ENCODE measurements at places on chromosomes 2 and 18.

DNA sequence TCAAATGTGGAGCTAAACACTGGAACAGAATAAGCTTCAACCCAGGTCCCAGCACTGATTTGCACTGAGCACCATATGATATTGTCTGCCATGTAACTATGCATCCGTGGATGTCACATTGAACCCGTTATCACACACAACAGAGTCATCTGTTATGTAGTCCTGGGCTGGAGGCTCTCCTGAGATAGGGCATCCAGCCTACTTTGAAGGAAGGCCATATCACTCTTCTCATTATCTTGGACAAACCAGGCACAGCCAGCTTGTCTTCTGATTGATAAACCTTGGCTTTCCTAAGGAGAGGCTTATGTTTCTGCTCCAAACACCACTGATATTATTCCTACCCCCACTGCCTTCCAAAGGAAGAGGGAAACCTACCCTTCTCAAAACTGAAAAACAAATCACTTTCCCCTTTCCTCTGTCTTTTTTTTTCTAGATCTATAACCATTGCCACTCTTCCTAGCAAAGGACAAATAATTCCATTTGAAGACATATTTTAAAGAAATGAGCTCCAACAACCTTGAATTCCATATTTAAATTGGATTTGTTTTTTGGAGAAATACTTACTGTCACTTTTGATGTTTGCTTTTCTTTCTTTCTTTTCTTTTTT lies 16.4 kb downstream of the RSAD2 start:
- no peak for DNase-seq

- DNase-seq = no peak
These were observed 176.3 kb downstream of the TNS1 start for GRCh38 chr2:217826520-217826919.

DNA sequence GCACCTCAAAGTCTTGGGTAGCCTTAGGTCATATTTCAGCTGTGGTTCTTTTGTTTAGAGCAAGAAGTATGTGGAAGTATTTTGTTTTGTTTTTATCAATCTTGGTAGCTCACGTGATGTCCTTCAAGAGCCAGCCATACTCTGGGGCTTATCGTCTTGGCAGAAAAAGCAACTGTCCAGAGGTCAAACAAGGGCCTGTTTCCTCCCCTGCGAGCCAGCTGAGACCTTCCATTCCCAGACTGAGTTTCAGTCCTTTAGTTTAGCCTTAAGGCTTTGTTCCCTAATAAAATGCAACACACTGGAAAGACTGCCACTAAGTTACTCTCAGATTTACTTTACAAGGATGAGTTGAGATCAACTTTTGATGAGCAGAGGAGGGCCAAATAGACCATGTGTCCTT lies 63.5 kb downstream of the TXNL1 start:
- no peak for DNase-seq

DNA sequence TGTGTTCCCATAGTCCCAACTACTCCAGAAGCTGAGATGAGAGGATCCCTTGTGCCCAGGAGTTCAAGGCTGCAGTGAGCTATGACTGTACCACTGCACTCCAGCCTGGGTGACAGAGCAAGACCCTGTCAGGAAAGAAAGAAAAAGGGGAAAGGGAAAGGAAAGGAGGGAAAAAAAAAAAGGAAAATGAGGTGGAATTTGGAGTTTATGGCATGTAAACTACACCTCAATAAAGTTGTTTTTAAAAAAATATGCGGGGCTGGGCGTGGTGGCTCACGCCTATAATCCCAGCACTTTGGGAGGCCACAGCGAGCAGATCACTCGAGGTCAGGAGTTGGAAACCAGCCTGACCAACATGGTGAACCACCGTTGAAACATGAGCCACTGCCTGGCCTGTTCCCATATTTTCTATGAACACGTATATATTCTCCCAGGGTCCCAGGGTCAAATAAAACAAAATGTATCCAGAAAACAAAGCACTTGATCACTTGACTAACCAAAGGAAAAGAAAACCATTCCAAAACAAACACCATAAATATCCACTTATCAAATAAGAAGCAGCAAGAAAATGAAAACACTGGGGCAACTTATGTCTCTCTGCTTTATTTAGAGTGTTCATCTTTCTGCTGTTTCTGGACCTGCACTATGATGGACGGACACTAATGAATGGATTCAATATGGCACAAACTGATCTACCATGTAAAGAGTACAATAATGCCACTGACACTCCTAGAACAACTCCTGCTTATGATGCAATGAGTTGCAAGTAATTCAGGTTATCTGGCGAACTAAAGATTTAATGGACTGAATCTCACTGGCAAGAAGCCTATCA lies 56.8 kb downstream of the ASXL2 start:
- DNase-seq = no peak

DNA sequence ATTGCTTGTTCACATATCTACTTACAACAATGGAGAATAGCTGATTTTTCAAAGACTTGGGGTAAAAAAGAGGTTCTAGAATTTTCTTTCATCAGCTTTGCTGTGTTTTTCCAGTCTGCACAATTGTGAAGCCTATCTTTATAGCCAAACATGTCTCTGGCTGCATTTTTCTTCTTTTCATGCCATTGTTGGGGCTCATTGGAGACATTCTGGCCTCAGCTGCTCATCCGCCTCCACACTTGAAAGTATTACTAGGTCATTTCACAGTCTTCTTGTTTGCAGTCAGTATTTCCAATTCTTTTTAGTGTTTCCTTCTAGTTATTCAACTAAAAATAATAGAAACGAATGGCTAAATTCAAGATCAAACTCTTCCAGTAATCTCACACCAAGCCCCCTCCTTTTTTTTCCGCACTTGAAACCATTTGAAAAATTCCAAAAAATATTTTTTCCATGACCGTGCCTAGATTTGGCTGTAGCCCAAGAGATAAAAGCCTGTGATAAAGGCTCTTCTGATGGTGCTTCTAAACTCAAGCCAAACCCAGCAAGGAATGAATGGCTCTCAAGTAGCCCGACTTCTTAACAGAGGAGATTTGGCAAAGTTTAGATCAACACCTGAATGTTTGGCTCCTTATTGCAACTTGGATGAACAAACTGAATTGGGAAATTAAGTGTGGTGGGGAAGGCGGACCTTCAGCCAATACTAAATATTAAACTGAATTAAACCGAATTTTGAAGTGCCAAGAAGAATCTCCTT lies 103.4 kb downstream of the NRP2 start:
- no peak for DNase-seq

- no peak for DNase-seq
These were observed 1.7 kb downstream of the CYP20A1 start for GRCh38 chr2:203240491-203240890.

DNA sequence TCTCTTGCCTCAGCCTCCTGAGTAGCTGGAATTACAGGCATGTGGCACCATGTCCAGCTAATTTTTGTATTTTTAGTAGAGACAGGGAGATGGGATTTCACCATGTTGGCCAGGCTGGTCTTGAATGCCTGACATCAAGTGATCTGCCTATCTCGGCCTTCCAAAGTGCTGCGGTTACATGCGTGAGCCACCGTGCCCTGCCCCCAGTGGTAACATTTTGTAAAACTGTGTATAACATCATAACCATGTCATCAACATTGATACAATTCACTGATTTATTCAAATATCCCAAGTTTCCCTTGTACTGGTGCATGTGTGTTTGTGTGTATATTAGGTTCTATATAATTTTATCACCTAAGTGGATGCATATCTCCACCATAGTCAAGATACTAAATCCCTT lies 70.0 kb downstream of the PDCL3 start:
- no peak for DNase-seq

GRCh38 chr2:173511942-173512341 lies 157.3 kb downstream of the CDCA7 start:
- DNase-seq = no peak

GRCh38 chr2:43225093-43225787 lies 1.2 kb downstream of the ZFP36L2 start:
- DNase-seq = peak; percentile 53

DNA sequence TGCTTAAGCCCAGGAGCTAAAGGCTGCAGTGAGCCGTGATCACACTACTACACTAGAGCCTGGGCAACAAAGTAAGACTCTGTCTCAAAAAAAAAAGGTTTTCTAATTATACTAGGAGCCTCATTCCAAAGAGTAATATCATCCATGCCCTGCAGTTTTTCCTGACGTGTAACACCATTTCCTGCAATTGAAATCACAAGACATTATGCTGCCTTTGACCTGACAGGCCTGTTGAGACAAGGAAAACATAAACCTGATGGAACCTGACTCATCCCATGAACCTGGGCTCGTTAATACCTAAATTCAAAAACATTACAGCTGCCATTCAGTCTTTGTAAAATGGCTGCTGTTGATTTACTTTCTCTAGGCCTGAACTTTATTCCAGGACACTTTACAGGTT lies 58.7 kb upstream of the PEX13 start:
- no peak for DNase-seq

- DNase-seq = no peak
These were observed 379.1 kb downstream of the MEIS1 start for GRCh38 chr2:66813976-66814375.

DNA sequence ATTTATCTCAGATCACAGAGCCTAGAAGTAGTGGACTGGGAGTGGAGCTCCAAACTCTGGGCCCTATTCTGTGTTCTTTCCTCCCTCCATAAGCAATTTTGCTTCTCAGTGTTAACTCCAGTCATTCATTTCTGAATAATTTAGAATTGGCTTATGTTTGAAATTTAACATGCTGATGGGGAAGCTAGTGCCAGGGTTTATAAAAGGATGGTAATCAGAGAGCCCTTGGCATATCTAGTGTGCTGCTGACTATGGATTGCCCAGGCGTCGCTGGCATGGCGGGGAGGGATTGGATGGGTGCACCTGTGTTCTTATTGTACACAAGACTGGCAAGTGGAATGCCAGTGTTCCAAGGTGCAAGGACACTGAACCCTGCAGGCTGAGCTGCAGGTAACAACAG lies 177.1 kb downstream of the ACOXL start:
- DNase-seq = no peak

- no peak for DNase-seq
These were observed 1.1 kb upstream of the LIPG start for GRCh38 chr18:49560624-49561288.

- DNase-seq = no peak
These were observed 51.0 kb upstream of the ZNF532 start for GRCh38 chr18:58813561-58814225.

GRCh38 chr18:36993068-36993467 lies 164.1 kb downstream of the KIAA1328 start:
- DNase-seq = no peak

DNA sequence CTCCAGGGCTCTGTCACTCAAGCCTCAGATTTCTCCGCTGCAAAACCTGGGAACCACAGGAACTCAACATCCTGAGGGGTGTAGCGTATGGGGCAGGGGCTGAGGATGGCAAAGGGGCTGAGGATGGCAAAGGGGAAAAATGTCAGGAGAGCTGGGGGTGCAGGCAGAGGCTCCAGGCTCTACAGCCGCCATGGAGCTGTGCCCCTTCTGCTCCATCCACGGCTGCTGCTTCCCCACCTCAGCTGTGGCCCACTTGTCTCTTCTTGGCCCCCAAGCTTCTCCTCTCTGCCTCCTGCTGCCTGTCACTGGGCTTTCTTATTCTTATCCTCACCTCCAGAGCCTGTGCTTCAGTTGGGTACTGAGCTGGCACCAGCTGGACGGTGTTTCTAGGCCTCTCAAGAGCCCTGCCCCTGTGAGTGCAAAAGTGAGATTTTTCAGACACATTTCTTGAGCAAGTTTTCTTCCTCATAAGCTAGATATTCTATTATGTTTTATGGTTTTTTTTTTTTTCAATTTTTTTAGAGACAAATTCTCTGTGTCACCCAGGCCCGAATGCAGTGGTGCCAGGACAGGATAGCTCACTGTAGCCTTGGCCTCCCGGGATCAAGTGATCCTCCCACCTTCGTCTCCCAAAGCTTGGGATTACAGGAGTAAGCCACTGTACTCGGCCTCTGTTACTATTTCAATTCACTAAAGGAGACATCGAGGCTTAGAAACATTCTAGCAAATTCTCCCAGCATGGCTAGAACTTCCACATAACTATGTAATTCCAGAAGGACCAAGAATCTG lies 49.0 kb downstream of the MARCO start:
- no peak for DNase-seq

DNA sequence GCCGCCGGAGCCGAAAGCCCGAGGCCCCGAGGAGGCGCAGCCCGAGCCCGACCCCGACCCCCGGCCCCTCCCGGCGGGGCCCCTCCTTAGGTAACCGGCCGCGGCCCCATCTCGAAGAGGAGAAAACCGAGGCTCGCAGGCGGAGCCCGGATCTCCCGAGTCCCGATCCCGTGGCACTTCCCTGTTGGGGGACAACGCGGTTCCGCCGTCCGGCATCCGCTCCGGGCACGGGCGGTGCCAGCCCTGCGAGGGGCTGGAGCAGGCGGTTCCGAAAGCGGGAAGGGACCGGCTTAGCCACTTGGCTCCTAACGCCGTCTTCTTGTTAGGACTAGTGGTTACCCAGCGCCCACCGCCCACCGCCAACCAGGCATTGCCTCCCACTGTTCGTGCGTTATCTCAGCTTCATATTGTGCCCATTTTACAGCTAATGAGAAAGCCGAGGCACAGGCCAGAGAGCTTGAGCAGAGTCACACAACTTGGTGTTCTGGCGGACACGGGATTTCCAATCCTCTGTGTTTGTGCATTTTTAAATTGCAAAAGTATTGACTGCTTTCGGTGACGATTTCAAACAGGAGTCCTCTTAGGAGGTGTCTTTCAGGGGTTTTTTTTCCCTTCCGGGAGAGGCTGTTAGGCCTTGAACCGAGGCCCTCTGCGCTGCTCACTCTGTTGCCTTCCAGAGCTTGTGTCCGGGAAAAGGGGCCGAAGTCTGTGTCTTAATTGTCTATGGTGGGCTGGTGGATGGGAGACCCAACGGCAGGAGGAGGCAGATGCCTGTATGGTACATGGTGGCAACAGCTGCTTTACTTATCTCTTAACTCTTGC lies 562 bp downstream of the CENPA start:
- DNase-seq = no peak

- DNase-seq = no peak
These were observed 19.7 kb downstream of the VIL1 start for GRCh38 chr2:218438596-218438995.

DNA sequence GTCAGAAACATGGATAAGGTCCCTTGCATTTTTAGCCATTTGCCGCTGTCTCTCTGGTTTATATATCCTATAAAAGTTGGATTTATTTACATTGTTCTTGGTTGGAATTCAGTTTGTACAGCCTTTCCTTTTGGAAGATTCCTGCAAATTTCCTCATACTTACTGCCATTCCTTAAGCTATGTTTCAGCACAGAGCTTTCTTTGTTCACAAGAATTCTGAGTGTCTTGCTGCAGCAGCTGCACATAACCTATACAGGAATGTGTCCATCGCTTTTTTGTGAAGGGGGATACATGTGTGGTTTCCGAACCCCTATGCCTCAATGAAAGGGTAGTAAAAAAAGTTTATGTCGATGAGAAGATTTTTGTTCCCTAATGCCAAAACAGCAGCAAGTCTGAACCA lies 48.3 kb upstream of the CCDC68 start:
- no peak for DNase-seq

- DNase-seq = no peak
These were observed 89.3 kb downstream of the MBD5 start for GRCh38 chr2:148110184-148110583.

- no peak for DNase-seq
These were observed 480.6 kb upstream of the HS6ST1 start for GRCh38 chr2:128799284-128799552.

- DNase-seq = no peak
These were observed 848.7 kb upstream of the NXPH2 start for GRCh38 chr2:139628931-139629330.

Measured in stimulated activated CD8-positive, alpha-beta memory T cell treated with anti-CD3 and anti-CD28 coated beads, Interleukin-15, amount 100 ng/mL, for 48 hours (primary cell).